Brain microvascular endothelial cell (primary cell): ENCODE measurements at places on chromosomes 4 and X.

DNA sequence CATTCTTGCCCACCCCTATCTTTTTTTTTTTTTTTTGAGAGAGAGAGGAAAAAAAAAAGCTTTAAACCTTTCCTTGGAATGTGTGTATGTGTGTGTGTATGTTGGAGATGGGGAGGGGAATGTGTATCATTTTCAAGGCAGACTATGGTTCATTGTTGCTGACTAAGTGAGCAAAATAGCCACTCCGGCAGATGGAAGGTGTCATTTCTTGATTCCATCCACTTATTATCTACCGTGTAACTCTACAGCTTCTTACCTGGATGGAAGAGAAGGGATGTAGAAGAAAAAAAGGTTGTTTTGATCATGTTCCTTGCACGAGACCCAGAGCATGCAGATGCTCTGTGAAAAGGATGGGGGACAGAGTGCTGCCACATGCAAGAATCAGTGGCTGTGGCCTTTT lies 5.9 kb upstream of the GK2 start:
- no peak for DNase-seq

DNA sequence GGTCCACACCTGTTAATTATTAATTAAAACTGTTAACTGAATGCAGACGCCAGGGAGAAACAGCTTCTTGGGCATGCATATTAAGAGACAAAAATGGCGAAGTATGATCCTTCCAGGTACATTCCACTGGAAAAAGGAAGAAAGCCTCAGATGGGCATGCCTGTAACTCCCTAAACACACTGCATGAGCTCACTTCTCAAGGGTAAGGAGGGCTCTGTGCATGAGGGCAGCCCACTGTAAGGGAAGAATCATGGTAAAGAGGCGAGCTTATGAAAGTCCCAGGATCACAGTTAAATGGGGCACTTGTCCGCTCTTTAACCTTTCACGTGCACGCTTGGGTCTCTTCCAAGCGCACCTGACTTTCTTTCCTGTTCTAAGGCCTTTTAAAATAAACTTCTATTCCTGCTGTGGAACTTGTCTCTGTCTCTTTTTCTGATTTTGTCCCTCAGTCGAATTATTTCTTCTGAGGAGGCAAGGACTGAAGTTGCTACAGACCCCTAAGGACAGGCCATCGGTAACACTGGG lies 321.7 kb downstream of the PPP1R2C start:
- no peak for DNase-seq

DNA sequence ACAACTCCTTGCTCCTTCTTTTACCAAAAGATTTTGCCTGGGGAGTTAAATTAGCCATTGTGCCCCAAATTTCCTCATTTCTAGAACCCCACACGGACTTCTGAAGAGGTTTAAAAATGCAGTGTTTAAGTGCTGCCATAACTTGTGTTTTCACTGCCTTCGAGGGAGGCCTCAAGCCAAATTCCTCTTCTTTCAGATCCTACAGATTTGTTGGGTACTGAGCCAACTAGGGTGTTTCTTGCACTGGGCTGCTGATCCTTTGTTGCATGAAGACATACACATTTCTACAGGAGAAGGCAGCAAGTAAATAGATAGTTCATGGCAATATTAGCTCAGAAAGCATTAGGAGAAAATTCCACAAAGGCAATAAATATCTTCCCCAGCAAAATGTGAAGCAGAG lies 43.8 kb downstream of the GLRA2 start:
- DNase-seq = no peak

- no peak for DNase-seq
Observed at GRCh38 chr4:101074326-101074725, 273.0 kb downstream of the PPP3CA start.

DNA sequence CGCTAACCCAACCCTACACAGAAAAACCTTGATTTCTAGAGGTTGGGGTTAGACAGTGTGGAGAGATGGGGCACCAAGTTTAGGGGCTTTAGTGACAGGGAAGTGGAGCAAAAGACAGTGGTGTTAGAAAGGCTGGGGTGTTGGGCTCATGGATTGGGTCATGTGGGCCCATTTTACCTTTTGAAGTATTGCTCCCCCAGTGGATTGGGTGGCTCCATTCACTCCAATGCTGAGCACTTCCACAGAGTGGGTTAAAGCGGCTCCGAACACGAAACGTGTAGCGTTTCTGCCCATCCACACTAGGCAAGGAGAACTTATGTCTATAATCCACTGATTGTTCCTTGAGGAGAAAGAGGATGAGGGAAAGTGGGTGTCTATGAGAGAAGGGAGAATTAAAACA lies 2.3 kb downstream of the IL2RG start:
- no peak for DNase-seq

GRCh38 chrX:153624196-153625091 lies 22.6 kb upstream of the DUSP9 start:
- no peak for DNase-seq

DNA sequence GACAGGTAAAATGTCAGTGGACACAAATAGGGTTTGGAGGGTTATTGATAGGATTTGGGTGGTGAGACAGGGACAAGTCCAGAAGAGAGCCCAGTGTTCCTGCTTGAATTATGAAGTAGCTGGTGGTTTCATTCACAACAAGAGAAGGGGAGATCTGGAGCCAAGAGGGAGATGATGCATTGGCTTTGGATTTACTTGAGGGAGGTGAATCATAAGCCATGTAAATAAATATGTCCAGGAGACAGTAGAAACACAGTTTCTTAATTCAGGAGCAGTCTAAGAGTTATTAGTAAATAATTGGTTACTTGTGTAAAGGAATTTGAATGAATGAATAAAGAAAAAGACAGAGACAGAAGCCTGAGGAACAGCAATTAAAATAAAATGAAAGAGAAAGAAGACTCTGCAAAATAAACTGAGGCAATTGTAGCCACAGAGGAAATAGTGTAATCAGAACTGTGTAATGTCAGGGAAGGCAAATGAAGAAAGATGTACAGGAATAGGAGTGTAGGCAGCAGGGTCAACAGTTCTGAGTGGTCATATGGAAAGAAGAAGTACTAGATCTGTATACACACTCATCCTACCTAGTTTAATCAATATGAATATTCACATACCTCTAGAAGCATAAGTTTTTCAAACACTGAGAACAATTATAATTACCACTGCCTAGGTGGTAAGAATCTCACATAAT lies 50.2 kb upstream of the CXCL8 start:
- no peak for DNase-seq

DNA sequence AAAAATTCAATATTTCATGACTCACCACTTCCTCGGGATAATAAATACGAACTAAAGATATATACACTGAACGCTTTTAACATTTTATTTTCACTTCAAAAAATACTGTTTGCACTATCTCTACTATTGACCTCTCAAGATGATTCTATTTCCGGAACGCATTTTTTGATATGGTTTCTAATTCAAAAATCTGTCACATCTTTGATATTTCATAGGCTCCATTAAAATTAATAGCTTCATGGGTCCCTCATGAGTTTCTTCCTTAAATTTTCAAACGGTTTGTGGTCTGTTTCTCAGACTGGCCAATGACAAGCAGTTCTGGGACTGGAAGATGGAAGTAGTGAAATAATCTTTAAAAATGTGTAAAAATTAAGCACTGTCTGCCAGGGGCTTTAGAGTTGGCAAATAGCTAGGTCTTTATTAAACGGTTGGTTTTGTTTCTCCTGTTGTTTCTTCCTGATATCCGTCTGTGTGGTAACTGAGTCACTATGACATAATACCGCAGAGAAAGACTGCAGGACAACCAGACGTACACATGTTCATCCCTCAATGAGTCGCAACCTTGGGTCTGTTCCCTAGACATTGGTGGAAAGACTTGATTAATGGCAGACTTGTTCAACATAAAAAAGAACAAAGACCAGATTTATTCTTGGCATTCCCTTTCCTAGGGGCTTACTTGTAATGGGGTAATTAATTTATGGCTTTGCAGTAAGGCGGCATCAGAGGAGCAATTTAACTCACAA lies 133.8 kb downstream of the PALLD start:
- DNase-seq = peak; percentile 79
